ENCODE measurements at places on chromosomes 1 and 21. TPM values are rescaled to one million over a fixed set of nuclear protein-coding genes. Genes with fewer than 3 reads are reported as not detected.
A peak's percentile ranks its signal among the peaks of the same experiment; 100 is the strongest.

The NES gene
- total RNA-seq, result 66.9 TPM

The JMJD4 gene
- 32.5 TPM for total RNA-seq

The AK5 gene
- total RNA-seq, result 123 TPM

The A3GALT2 gene
- not detected for total RNA-seq

The NBPF4 gene
- total RNA-seq, result under 0.01 TPM

The PSEN2 gene
- 20.6 TPM for total RNA-seq

GRCh38 chr1:64856553-64856952, 109.8 kb downstream of the JAK1 start:
- DNase-seq, result peak; percentile 36

DNA sequence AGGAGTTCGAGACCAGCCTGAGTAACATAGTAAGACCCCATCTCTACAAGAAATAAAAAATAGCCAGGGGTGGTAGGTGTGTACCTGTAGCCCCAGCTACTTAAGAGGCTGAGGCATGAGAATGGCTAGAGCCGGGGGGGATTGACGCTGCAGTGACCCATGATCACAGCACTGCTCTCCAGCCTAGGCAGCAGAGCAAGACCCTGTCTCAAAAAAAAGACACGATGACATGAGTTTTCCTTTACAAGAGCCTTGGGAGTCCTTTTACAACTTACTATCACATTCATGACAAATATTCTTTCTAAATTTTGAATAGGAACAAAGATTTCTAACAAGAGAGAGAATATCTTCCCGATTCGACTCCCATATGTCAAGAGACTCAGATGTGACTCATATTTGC, 3.3 kb upstream of the BRWD1 start:
- DNase-seq, result no peak

DNA sequence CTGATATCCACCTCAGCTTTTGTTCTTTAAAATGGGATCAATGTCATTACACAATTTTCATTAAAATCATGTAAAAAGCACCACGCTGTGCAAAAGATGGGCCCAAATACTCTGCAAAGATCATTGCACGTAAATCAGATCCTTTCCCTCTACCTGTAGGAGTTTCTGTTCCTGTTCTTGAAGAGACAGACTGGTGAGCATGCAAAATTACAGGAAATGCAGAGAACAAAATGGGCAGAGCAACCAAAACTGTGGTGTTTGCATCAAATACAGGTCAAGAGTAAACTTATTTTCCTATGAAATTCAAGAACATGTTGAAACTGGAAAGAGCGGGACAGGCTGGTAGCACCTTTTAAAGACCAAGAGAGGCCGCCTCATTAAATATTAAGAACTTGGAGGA, 294.9 kb upstream of the ADGRL2 start:
- no peak for DNase-seq
